ENCODE measurements at places on chromosomes 7 and 10. TPM values are rescaled to one million over a fixed set of nuclear protein-coding genes. Genes with fewer than 3 reads are reported as not detected.

DNA sequence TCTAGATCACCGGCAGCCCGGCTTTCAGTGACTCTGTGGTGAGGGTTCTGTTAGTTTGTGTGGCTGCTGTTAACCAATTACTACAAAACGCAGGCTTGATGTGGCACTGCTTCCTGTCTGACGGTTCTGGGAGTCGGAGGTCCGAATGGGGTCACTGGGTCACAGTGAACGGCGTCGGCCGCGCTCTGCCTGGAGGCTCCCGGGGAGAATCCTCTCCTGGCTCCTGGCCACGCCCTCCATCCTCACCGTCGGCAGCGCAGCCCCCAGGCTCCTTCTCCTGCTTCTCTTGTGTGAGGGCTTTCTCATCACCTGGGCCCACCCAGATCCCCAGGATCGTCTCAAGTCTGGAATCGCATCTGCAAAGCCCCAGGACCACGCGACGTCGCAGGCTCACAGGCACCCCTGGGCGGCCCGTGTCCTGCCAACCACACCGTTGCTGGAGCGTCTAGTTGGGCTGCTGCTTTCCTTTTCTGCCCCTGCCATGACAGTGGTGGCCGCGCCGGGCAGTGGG is 31.8 kb upstream of the NKX6-2 start:
- no peak for DNase-seq

- DNase-seq: no peak
Observed at GRCh38 chr7:55152516-55152915, 133.7 kb downstream of the EGFR start.

- no peak for DNase-seq
Observed at GRCh38 chr10:117594722-117595121, 52.2 kb downstream of the EMX2 start.

The RPS24 gene
- 967 TPM for polyA plus RNA-seq

- DNase-seq: no peak
Observed at GRCh38 chr10:79286318-79286951, 60.8 kb upstream of the PPIF start.

The MACROH2A2 gene
- 2.7 TPM for polyA plus RNA-seq

DNA sequence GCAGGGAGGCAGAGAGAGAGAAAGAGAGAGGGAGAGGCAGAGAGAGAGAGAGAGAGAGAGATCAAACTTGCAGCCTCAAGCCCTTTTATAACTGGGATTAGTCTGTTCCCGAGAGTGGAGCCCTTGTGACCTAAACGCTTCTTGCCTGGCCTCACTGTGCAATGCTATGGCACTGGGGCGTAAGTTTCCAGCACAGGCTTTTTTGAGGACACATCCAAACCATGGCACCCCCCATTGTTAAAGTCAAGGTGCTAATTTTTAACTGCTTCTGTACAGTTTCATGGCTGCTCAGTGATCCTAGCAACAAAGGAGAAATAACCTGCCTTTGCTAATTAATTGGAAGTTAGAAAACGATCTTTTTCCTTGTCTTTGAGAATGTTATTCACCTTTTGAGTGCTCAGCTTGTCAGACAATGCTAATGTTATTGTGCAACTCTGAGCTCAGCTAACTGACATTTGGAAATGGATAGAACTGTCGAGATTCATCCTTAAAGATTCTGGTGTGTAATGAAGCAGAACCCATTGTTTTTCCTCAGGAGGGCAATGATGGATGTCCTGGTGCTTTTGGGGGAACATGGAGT is 268.4 kb downstream of the GLRX3 start:
- no peak for DNase-seq

GRCh38 chr7:31102973-31103850 is 51.1 kb downstream of the ADCYAP1R1 start:
- no peak for DNase-seq

The LRMDA gene
- polyA plus RNA-seq: 0.12 TPM

- DNase-seq: no peak
Observed at GRCh38 chr7:151886783-151887182, 9.9 kb upstream of the PRKAG2 start.

The AMPH gene
- 1.6 TPM for polyA plus RNA-seq

DNA sequence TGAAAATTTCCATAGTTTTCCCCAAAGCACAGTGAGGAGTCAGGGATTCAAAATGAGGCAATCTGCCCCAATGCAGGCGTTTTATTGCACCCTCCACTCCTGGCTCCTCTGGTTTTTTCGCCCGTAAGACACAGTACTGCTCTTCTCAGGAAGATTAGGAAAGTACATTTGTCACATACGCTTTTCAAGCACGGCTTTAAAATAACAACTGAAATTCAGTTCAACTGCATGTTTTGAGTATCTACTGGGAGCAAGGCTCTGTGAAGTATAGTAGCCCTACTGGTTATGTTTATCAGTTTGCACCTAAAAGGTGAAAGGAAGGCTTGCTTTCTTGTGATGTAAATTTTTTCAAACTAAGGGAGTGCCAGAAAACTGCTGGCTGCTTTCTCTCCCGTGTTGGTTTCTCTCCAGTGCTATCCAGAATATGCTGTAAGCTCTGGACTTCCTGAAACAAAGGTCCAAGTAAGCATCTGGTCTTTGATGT is 1.9 kb upstream of the SGMS1 start:
- DNase-seq: no peak

The ALOX5 gene
- polyA plus RNA-seq: not detected

DNA sequence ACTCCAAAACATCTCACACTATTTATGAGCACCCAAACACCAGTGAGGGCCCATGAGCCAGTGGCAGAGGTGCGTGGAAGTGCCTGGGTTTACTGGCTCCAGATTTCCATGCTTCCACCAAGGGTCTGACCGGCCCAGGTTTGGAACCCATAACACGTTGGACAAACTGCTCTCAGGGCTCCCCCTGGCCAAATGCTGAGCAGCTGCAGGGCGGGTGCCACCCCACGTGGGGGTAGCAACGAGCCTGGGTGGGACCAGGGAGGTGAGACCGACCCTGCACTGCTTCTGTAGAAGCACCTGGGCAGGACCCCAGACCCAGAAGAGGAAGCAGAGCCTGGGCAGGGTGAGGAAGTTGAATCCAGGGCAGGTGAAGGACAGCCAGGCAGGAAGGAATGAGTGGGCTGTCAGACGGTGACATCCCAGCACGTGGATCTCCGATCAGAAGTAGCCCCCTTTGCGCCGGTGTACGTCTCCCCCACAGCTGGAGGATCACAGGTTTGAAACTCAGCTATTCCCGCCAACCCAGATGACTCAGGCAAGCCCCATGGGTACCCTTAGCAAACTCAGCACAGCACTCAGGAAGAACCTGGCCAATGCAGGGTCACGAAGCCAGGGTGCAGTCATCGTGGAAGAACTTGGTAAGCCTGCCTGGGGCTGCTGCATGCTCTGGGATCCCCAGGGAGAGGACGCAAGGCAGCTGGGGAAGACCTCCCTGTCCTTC is 100.4 kb upstream of the DDC start:
- no peak for DNase-seq

GRCh38 chr10:114932945-114933344 is 5.0 kb upstream of the TRUB1 start:
- no peak for DNase-seq

GRCh38 chr7:91636728-91637127 is 243.8 kb downstream of the MTERF1 start:
- DNase-seq: no peak

The PTER gene
- 9.3 TPM for polyA plus RNA-seq

The FAM13C gene
- not detected for polyA plus RNA-seq

- DNase-seq: no peak
Observed at GRCh38 chr10:120735773-120736371, 115.3 kb upstream of the WDR11 start.

The LLCFC1 gene
- not detected for polyA plus RNA-seq

- DNase-seq: no peak
Observed at GRCh38 chr7:128121711-128122530, 90.7 kb upstream of the LRRC4 start.

- DNase-seq: no peak
Observed at GRCh38 chr10:5951721-5952407, 25.5 kb downstream of the IL15RA start.

The PNLIPRP1 gene
- polyA plus RNA-seq: not detected

DNA sequence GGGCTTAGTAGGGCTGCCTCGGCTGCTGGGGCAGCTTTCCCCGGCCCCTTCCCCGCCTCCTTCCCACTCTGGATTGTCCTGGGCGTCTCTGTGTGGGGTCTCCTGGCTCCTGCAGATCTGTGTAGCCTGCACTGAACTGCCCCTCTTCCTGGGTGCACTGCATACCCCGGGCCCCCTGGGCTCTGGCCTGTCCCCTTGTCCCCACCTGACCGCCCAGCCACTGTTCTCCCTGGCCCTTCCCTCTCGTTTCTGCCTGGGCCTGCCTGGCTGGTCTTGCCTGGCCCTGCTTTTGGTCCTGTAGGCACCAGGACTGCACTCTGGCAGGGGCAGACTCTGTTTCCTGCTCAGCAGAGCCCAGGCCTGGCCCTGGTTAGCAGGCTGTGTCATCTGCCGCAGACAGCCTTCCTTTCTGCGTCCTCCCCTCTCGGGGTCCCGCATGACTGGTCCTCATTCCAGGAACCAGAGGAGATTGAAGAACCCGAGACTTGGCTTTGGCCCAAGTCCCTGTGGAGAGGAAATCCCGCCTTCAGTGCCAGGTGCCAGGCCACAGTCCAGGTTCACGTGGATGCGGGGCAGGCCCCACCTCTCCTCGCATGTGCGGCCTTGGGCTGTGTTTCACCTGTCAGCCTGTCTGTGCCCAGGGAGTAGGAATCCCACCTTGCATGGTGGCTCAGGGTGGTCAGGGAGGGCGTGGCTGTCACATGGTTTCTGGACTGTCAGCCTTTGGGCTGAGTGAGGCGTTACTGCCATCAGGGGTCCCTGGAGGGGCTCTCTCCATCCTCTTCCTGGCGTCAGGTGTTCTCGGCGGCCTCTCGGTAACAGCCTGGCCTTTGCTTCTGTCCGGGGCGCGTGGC is 9.2 kb downstream of the INPP5A start:
- DNase-seq: no peak

The SPDYE2 gene
- not detected for polyA plus RNA-seq

The OGDHL gene
- 0.16 TPM for polyA plus RNA-seq

DNA sequence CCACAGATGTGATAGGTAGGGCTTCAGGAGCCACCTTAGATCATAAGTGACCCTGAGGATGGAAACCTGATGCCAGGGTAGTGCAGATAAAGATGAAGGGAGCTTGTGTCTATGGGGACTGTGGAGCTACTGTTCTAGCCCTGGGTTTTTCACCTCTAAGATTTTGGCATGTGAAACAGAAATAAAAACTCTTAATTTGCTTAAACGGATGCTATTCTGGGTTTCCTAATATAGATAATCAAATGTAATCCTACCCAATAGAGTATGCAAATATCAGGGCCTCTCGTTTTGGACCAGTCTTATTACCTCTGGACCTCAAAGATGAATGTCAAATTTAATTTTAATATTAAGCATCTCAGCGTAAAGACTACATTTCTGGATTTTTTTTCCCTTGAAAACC is 49.3 kb downstream of the ABCB4 start:
- no peak for DNase-seq

The SNX10 gene
- polyA plus RNA-seq: not detected

Measured in BJ (cell line).